ENCODE measurements at places on chromosomes 5 and 9.

DNA sequence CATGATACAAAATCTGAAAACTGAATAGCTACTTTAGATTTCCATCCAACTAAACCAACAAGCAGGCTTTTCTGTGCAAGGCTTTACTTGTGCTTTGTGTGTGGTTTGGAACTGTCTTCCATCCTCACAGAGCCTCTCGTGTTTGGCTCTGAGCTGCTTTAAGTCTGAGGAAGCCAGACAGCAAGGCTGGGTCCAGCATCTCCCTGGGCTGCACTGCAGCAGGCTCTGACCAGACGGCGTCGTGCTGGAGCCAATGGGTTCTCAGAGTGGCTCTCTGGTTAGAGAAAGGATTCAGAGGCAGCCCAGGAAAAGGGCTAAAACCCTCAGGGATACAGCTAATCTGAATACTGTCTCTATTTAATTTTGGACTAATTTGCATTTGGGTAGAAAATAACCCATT is 207.9 kb upstream of the EFNA5 start:
- DNase-seq = no peak

DNA sequence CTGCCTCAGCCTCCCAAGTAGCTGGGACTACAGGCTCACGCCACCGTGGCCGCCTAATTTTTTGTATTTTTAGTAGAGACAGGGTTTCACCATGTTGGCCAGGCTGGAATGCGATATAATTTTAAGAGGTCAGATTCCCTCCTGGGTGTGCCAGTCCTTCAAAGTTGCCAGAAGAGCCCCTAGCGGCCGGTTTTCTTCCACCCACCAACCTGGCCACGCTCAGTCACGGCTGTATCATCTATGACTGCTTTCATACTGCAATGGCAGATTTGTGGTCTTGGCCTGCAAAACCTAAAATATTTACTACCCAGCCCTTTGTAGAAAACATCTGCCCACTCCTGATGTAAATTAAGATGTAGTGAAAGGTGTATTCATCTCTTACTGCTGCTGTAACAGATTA is 117.5 kb upstream of the BASP1 start:
- no peak for DNase-seq

DNA sequence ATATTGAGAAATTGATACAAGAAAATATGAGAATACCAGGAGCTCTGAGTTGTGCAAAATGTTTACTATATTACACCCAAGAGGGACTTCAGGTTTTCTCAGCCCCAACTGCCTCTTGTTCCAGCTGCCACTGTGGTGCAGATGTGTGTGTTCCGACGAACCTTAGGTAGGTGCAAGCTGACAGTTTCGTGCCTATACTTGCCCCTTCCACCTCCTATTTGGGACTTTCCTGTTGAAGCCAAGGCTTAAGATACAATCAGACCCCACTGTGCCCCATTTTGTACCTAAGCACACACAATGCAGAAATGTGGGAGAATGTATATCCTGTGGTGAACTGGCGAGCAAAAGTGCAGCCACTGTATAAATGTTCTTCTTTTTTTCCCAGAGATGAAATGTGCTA is 80.2 kb downstream of the LURAP1L start:
- DNase-seq = no peak

DNA sequence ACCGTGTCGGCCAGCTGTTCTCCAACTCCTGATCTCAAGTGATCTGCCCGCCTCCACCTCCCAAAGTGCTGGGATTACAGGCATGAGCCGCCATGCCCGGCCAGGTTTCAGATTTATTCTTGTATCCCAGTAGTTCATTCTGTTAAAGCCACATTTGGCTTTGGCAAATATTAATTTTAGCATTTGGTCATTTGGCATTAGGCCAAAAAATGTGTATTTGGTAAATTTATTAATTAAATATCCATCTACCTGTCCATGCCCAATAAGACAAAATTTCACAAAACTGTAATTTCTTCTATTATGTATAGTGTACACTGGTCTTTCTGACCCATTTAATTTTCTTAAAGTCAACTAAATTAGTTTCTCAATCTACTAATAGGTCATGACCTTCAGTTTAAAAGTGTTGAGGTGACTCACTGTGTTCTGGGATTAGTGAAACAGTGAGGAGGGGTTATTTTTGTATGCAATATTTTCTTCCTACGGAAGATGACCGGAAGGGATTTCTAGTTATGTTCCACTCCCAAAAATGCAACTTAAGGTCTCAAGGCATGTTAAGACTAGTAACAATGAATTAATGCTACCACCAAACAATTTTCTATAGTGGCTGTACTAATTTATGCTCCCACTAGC is 21.0 kb downstream of the OSTF1 start:
- no peak for DNase-seq

DNA sequence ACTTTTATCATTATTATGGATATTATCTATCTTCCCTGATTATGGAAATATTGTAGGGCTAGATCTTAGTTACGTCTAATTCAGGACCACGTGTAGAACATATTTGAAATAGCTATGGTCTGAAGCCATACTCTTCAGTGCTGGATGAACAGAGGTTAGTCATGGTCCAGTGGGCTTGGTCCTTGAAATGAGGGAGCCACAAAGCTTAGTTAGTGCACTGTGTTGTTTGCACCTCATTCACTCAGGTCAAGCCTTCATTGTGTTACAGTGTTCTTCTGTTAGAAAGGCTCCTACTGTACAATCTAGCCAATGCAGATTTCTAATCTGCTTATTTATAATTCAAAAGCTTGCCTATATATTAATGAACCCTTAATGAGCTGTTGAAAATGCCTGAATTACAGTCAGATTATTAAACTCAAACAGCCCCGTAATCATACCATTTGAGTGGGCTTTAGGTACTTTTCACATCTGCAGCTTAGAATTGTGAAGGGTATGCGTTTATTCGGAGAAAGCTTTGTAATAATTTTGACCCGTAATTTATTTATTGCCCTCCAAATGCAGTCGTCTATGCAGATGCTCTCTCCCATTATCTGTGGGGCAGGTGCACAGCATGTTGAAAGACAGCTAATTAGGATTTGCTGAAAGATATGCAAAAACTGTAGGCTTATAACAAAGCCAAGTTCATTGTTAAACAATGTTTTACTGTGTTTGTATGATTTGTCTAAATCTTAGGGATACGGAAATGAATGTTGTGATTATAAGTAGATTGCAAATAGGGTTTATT is 164.9 kb downstream of the PBX3 start:
- no peak for DNase-seq

- DNase-seq = no peak
Observed at GRCh38 chr9:99414321-99414720, 192.2 kb downstream of the SEC61B start.

- DNase-seq = no peak
Observed at GRCh38 chr9:127202461-127203169, 62.0 kb upstream of the GARNL3 start.

DNA sequence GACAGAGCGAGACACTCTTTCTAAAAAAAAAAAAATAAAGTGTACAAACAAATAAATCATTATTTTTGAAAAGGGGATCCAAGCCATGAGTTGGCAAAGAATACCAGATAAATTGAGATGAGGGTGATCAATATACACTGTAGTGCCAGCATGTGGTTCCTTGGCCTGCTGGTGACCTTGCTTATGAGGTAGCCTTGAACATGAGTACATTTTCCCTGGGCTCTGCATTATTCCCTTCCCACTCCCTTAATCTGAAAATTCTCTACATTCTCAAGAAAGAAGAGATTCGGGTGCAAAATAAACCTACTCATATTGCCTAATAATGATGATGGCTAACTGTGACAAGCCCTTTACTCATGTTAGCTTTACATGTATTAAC is 33.3 kb downstream of the SH3RF2 start:
- DNase-seq = no peak

DNA sequence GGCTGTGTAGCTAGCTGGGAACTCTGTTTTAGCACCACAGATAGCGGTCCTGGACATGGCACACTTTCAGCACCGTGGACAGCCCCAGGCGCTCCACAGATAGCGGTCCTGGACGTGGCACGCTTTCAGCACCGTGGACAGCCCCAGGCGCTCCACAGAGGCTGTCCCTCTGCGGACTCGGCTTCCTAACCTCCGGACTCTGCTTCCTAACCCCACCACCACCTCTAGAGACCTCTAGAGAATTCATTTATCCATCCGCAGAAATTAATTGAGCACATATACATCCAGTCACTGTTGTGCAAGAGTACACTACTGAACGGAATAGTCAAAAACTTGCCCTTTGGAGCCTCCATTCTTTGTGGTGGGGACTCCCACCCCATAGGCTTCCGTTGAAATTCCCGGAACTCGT is 27.4 kb downstream of the UNC5A start:
- DNase-seq = no peak

- DNase-seq = no peak
Observed at GRCh38 chr5:168244838-168245559, 46.4 kb upstream of the WWC1 start.

DNA sequence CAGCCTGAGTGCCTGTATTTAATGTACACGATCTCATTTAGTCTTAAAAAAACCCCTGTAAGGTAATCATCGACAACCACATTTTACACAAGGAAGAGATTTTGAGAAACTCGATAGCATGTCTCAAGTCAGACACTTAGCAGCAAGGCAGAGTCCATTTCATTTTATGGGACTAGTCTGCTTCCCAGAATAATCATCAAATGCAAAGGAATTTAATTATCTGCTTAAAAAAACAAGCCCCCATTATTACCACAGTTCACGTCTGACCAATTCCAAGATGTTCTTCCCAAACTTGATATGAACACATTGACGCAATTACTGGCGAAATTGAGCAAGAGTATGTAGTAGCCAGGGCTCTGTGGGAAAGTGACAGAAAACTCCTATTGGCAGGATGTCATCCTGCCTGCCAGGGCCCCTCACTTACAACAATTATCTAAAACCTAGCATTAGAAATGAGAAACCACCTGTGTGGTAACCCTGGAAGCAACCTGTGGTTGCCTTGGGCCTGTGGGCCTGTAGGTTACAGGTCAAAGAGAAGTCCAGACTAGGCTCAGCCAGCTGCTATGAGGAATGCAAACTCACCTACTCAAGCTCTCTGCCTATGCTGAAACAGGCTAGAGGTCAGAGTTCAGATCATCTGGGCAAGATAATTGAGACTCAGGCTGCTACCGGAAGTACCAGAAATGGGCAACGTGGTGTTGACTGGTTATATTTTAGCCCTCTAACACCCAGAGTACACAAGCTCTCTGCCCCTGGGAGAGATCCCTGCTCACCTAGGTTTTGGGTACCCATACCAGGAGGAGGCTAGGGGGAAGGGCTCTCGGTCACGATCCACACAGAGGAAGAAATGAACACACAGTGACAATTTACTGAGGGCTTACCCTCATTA is 1.6 kb downstream of the B4GALT1 start:
- no peak for DNase-seq

- no peak for DNase-seq
Observed at GRCh38 chr5:151570058-151570457, 21.1 kb downstream of the FAT2 start.

GRCh38 chr5:179765400-179765799 is 28.4 kb upstream of the LTC4S start:
- DNase-seq = no peak

DNA sequence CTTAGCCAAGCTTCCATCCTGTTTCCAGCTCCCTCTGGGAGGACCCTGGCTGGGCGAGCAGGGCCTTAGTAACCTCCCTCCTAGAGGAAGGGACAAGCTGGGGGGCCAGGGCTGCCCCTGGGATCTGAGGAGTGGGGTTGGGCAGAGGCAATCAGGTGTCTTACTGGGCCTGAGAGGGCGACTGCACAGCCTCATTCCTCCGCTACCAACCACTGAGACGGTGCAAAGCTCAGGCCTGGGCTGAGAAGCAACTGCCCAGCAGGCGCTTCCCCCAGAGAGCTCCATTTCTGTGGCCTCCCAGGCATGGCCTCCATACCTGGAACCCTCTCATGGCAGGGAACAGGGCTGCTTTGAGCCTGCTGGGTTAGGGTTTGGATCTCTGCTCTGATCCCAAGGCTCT is 18.8 kb upstream of the GFPT2 start:
- DNase-seq = no peak

DNA sequence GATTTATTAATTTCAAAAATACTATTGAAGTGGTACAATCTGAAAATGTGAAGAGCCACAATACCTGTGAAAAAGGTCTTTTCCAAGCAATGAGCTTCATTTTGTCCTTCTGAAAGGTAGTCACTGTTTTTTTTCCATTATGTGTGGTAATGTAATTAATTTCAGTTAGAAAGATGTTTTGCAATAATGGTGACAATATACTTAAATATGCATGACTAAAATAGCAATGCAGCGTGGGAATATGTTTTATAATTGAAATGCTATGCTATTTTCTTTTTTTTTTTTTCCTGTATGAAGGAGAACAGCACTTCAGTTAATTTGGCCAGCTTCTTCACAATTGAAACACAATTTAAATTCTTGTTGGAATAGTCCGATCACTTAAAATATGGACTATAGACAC is 41.9 kb downstream of the NPR3 start:
- DNase-seq = no peak

DNA sequence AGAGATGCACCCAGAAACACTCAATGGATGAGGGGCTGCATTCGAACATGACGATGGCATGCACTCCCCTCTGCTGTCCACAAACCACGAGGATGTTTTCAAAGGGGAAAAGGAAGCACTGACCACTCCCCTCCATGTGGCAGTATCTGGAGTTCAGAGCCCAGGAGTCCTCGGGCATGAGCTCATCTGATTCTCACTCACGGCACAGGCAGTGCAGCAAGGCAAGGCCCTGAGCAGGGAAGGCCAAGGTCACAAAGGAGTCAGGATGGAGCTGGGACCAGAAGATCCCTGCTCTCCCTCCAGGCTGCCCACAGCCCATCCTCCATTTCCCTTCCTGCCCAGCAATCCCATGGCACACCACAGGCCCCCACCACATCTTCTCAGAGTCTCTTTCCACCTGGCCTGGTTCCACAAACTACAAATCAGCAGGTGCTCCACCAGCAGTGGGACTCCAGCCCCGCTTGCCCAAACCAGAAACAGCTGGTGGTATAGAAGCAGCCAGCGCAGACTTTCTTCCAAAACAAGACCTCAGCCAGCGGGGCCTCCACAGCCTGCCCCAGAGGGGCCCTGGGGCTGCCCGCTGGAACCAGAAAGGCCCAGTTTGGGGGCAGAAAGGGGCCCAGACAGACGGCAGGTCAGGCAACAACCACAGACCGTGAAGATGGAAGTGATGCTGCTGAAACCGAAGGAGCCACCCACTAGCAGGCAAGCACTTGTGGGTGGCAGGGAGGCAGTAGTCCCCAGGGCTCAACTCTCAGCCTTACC is 12.2 kb downstream of the TNIP1 start:
- DNase-seq = no peak

DNA sequence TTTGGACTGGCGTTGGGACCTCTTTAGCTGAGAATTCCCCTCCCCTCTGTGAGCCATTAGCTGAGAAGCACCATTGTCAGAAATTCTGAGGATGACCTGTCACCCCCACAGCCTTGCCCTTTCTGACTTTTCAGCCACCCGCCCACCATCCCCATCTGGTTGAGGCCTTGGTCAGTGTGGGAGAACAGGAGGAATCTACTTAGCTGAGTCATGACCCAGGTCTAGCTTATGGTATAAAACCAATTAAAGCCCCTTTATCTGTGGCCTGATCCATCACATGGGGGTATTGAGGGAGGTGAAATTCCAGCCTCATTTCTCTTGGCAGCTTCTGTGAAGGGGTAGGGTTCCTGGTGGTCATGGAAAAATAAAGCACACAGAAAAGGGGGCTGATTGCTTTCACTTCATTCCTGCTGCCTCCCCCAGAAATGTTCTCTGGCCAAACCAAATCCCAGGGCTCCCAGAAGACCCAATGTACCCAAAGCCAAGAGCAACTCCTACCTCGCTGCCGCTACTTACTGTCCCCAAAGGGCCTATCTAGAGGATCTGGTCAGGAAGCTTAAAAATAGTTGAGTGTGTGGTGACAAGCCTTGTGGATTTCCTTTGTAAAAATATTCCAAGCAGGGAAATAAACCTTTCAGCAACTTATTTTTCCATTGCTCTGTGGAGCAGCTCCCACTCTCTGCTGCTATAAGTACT is 174.8 kb upstream of the TNC start:
- no peak for DNase-seq
